ENCODE measurements at places on chromosomes 16 and 17.

DNA sequence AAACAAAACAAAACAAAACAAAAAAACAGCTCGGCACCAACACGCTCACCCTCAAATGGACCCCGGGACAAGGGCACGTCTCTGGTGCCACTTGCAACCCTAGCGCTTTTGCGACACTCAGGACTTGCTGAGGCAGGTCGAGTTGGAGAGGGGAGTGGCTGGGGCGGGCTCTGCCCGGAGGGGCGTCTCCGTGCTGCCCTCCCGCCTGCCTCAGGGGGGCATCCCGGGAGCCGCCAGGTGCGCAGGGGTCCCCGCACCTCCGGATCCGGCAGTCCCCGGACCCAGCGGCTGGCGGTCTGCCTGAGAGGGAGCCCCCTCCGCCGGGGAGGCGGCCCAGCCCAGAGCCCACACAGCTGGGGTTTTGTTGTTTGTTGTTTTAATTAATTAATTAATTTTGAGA lies at the start of gene SLC52A1:
Gene SLC52A1, minus strand, starts transcription at position 112 of the 400 bp plus-strand sequence. CDS start 820 bp downstream, outside the sequence.
- no peak for DNase-seq

DNA sequence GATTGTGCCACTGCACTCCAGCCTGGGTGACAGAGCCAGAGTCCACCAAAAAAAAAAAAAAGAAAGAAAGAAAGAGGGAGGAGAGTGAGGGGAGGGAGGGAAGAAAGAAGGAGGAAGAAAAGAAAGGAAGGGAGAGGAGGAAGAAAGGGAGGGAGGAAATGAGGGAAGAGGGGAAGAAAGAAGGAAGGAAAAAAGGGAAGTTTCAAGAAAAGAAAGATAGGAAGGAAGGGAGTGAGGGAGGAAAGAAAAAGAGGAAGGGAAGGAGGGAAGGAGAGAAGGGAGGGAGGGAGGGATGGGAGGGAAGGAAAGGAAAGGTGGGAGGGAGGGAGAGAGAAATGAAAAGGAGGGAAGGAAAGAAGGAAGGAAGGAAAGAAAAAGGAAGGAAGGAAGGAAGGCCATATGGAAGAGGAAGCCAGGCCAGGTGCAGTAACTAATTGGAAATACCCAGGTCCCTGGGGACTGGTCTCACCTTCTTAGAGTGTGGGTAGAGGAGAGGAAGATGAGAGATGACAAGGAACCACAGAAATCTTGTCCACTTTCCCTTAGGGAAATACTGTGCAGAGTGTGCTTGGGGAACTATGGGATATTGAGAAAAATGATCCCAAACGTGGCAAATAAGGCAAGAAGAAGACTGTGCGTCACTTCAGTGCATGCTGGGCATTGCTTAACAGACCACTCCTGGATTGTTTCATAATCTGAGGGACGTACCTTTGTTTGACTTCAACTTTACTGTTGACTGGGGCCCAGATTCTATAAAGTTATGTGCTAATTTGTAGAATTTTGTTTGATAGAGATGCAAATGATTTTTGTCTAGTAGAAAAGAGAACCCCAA lies 15.1 kb upstream of the CSNK2A2 start:
- DNase-seq, result no peak

- DNase-seq, result no peak
Observed at GRCh38 chr17:65707780-65708179, 146.3 kb upstream of the AXIN2 start.

DNA sequence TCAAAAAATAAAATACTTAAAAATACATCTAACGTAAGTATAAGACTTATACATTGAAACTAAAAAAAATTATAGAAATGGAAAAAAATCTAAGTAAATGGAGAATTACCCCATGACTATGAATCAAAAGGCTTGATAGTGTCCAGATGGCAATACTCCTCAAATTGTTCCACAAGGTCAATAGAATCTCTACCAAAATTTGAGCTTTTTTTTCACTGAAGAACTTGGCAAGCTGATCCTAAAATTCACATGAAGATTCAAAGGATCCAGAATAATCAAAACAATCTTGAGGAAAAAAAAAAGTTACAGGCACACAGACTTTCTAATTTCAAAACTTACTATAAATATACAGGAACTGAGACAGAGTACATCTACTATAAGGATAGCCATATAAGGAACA lies 448.4 kb upstream of the CDH11 start:
- no peak for DNase-seq

GRCh38 chr17:53186001-53186400 lies 636.7 kb upstream of the KIF2B start:
- no peak for DNase-seq

DNA sequence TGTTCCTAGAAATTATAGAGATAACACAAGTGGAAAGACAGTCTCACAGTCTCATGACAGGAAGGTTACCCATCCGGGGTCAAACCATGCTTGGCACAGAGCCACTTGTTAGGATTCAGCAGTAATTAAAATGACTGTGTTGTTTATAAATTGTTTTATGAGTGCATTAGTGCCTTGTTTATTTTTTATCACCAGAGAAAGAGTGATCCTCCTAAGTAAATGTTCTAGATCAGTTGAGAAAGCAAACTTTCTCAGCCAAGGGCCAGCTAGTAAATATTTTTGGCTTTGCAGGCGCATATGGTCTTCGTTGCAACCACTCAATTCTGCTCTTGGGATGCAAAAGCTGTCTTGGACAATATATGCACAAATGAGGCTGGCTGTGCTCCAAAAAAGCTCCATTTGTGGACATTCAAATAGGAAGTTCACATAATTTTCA lies 253.9 kb upstream of the CACNG5 start:
- DNase-seq, result no peak

GRCh38 chr17:12759090-12759489 lies 30.2 kb upstream of the ARHGAP44 start:
- DNase-seq, result no peak

- no peak for DNase-seq
Observed at GRCh38 chr17:67747681-67748235, 30.0 kb downstream of the NOL11 start.

GRCh38 chr17:72458301-72458700 lies 337.5 kb downstream of the SOX9 start:
- DNase-seq, result no peak

- DNase-seq, result no peak
Observed at GRCh38 chr16:66940236-66940635, 4.9 kb downstream of the CES2 start.

DNA sequence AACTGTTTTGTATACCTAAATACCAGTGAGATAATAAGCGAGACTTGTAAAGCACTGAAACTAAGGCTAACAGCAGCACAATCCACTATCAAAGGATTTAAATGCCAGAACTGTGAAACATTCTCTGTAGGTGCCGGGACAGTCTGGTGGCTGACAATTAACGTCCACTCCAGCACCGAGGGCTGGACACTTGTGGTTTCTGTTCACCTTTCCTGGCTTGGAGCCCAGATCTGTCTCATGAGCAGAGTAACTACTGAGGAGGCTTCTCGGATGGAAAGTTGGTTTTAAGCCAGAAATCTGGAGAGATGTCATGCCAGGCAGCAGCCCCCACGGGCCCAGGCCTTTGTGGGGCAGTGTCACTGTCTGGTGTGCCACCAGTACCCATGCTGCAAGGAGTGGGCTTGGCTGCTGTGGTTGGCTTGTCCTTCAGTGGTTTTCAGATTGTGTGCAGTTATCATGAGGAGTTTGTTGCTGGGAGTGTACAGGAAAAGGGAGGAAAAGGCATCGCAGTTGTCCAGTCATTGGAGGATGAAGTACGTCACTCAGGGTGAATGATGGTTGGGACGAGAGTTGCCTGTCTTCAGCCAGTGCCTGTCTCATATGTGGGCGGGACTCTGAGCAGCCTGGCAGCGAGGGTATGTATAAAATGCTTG lies 35.5 kb downstream of the UBN1 start:
- peak; percentile 95 for DNase-seq

DNA sequence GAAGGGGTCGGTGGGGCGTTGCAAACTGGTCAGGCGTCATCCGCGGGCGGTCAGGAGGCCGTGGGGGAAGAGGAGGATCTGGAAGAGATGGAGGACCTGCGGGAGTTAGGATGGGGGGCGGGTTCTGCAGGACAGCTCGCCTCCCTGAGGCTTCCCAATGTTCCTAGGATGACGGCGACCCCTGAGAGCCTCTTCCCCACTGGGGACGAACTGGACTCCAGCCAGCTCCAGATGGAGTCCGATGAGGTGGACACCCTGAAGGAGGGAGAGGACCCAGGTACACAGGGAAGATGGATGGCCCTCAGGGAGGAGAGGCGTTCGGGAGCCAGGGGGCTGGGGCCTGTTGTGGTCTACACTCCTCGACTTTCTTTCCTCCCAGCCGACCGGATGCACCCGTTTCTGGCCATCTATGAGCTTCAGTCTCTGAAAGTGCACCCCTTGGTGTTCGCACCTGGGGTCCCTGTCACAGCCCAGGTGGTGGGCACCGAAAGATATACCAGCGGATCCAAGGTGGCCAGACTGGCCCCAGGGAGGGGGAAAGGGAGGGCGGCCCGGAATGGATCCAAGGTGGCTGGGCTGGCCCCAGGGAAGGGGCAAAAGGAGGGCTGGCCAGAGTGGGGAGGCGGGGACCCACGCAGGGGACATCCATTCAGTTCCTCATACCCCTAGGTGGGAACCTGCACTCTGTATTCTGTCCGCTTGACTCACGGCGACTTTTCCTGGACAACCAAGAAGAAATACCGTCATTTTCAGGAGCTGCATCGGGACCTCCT lies 839 bp downstream of the PLD2 start:
- DNase-seq, result no peak

- no peak for DNase-seq
Observed at GRCh38 chr17:40108970-40109824, 8.8 kb upstream of the NR1D1 start.

- no peak for DNase-seq
Observed at GRCh38 chr17:66379544-66379943, 77.1 kb downstream of the PRKCA start.

GRCh38 chr17:1087381-1088241 lies 90.7 kb downstream of the TIMM22 start:
- DNase-seq, result peak; percentile 58

GRCh38 chr17:79732804-79733691 lies 2.3 kb downstream of the ENPP7 start:
- no peak for DNase-seq

DNA sequence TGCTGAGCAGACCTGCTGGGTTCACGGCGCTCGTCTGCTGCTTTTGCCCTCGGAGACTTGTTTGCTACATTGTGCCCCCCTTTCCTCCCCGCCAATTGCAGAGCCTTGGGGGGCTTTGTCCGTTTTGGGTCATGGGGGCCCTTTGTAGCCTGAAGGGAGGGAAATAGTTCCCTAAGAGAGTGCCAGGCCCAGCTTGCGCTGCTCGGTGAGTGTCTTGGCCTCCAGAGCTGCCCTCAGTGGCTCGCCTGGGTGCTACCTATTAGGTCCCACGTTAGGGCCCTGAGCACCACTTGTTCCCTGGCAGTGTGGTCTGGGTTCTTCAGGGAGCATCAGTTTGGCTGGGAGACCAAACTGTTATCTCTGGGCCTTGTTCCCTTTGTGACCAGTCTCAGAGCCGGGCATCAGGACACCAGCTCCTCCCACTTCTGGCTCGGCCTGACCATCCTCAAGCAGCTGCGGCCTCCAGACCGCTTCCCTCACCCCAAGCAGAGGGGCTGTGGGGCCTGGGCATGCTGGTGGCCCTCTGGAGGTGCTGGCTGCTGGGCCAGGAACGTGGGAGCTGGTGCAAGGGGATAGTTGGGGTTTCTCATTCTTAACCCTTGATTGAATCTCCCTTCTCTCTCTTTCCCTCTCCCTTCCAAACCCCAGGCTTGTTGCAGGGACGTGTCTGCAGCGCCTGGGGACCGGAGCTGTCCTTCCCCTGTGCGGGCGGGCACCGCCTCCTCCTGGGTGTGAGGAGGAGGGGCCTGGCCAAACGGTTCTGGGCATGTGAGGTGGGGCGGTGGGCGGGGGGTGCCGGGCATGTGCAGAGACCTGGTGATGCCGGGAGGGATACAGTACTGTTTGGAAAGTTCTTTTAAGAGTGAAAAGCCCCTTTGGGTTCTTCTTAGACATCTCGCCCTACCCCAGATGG lies 16.0 kb upstream of the ITGB4 start:
- no peak for DNase-seq

- no peak for DNase-seq
Observed at GRCh38 chr17:42832213-42832933, 824 bp upstream of the PSME3 start.

- no peak for DNase-seq
Observed at GRCh38 chr17:55322453-55322985, 57.8 kb downstream of the HLF start.

GRCh38 chr16:3470723-3471122 lies 24.6 kb downstream of the C16orf90 start:
- no peak for DNase-seq

GRCh38 chr17:27496437-27496943 lies 40.2 kb downstream of the KSR1 start:
- no peak for DNase-seq

DNA sequence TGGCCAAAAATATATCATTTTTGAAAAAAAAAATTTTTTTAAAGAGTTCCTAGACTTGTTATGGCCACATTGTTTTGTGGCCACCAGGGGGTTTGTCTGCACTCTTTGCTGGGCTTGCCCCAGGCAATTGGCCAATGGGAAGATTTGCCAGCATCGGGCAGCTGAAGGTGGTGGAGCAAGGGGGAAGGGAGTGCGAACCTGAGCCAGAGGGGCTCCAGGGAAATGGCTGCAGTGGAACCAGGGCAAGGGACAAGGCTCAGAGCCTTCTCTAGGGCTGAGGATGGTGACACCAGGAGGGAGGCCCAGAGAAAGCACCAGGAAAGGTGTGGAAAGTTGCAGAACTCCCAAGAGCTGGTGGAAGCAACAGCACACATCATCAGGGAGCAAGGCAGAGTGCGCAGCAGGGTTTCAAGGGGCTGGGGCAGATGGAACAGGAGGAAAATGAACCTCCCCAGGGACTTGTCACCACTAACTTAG lies 15.5 kb upstream of the CMIP start:
- no peak for DNase-seq

GRCh38 chr16:17718495-17718894 lies 247.7 kb upstream of the XYLT1 start:
- no peak for DNase-seq

DNA sequence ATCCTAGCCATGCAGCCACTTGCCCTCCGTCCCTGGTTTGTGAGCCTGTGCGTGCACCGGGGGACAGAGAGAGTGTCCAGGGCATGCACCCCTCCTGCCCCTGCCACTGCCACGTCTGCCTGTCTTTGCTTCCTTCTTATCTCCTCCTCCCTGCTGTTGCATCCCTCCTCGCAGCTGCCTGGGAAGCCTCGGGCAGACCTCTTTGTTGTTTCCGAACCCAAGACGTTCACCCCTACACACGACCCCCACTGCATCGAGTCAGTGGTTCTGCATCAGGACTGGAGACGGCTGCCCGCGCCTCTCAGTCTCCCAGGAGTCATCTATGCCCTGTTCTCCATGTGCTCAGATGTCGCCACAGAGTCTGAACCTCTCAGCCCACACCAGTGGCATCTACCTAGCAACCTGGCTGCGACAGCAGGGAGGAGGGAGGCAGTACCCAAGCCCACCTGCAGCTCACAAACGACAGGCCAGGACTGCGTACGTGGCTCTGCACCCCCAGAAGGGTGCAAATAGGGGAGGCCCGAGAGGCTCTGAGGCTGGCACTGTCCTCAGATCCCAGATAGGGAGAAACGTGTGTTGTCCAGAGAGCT lies 5.2 kb downstream of the TIMP2 start:
- DNase-seq, result no peak

DNA sequence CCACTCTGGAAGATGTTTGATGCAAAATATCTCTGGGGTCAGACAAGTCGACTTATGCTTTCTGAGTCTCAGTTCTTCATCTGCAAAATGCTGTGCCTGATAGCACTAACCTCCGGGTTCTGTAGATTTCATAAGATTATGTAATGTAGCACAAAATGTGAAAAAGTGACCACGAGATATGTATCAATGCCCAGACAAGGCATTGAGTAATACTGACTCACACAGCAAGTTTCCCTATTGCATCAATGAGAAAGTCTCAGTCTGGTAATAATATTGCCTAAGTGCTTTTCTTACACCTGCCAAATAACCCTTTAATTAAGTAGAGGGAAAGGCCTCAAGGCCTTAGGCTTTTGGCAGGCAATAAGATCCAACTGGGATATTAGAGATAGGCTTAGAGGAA lies 41.4 kb upstream of the MMP2 start:
- no peak for DNase-seq

All from NCI-H2029 treated with DMSO at 0.1 percent for 48 hours (cell line).